Tibial nerve (tissue), 4 donors: ENCODE measurements at places on chromosomes 3 and 15. TPM values are rescaled to one million over a fixed set of nuclear protein-coding genes. Genes with fewer than 3 reads are reported as not detected.

The SCAMP5 gene
- 6.9 TPM for total RNA-seq

The UNC13C gene
- not detected for total RNA-seq

The RARRES1 gene
- 96.8 TPM for total RNA-seq

DNA sequence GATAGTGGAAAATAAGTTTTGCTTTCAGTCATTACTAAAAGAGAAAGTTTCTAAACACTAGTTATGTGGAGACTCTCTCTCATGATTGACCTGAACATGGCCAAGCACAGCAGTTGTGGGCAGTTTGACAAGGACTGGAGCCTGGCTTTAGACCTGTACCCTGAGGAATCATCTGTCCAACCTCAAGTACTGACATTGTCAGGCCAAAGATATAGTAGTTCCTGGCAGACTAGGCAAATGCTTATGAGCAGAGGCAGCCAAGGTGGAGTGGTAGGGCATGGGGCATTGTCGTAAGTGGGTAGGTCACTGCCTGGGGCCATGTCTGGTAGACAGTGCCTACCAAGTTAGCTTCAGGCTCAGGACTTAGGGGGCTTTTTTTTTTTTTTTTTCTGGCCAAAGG, 20.9 kb downstream of the PLAAT1 start:
- no peak for DNase-seq

GRCh38 chr3:51678641-51679040, 7.6 kb downstream of the TEX264 start:
- DNase-seq: no peak

GRCh38 chr15:91813924-91814323, 39.6 kb upstream of the SLCO3A1 start:
- no peak for DNase-seq

DNA sequence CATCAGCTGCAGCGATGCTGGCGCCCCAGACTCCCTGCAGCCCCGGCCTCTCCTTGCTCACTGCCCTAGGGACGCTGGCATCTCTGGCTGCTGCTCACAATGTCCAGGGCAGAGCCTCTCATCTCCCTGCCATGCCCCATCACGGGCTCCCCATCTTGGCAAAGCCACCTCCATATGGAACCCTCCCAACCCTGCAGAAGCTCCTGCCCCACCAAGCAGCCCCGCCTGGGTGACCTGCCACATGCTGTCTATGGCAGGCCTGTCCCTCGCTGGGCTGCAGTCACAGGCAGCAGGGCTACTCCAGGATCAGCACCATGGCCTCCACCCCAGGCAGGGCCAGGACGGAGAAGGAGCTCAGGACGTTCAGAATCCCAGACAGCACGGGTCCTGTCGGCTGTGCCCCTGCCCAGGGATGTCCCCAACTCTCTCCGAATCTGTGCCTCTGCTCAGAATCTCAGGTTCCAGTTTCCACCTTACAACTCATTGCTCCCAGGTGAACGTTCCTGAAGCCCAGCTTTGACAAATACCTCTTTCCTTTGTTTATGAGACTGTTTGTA, 58.4 kb downstream of the PLXNA1 start:
- DNase-seq: no peak

GRCh38 chr3:4888913-4889846, 90.1 kb upstream of the BHLHE40 start:
- no peak for DNase-seq

DNA sequence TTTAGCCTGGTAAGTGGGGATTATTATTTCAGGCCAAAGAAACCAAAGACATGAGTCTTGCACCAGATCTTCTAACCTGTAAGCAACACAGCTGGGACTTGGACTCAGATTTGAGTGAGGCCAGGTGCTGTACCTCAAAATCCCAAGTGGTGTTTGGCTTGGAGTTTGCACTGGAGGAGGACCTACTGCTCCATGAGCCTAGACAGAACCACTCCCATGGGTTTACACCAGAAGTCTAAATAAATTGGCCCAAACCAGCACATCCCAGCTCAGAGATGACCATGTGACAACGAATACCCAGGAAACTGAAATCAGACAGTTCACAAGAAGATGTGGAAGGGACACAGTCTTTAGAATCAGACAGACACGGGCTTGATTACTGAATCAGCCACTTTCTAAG, 47.5 kb downstream of the MINAR1 start:
- no peak for DNase-seq

DNA sequence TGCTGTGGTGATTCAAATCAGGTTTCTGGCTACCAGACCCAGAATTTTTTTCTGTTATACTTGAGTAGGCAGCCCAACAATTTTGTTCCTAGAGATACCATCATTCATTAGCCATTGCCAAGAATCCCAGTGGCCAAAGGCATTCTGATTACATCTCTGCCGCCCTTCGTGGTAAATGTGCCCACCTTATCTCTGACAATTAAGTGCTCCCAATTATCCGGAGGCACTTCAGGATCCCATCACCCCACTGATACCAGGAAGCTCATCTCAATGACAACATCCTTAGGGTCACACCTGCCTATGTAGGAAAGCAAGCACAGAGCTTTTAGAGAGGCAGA, 43.2 kb upstream of the RPL35A start:
- DNase-seq: no peak

DNA sequence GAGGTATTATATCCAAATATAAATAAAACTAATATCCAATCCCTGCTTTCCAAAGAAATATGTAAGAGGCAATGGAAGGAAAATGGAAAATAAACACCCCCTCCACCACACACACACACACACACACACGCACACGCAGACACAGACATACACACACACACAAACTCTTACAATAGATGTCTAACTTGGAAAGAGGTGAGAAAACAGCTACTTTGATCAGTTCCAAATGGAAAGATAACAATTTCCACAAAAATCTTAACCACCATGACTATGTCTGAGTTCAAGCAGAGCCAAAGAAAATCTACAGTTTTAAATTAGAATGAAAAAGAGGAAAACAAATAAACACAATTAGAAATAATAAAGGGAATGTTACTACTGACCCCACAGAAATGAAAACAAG, 285.3 kb upstream of the TGFBR2 start:
- DNase-seq: no peak

DNA sequence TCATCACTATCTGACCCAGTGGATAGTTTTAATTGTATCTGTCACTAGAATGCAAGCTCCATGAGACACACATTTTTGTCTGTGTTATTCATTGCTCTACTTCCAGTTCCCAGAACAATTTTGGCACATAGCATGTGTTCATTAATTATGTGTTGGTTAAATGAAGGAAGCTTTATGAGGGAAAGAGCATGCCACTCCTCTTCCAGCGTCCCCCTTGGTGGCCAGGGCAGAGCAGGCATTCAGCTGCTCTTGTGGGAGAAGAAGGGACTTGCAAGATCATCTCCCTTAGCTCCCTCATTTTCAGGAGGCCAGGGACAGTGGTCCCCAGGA, 489 bp upstream of the GALNT15 start:
- DNase-seq: no peak

DNA sequence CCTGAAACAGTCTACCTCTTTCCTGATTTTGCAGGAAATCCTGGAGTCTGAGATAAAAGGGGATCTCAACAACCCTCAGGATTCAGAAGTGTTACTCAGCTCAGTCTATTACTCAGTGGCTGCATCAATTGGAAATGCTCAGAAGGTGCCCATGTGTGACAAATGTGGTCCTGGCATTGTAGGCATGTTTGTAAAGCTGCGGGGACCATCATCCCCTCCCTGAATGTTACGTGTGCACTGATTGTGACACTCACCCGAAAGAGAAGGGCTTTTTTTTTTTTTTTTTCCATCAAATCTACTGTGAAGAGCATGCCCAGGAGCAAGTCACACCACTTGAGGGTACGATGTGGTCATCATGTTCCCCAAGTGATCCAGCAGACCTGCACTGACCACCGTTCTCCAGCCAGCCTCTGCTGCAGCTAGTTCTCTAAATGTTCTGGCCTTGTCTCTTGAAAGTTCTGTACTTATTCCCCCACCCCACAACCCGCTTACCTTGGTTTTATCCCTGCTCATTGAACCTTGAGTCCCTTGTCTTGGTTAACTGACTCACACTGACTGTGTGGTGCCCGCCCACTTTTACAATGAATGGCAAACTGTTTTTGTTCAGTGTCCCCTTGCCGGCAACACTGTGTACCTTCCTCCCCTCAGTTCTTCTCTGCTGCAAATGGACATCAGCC, 19.8 kb downstream of the ST3GAL6 start:
- no peak for DNase-seq

- DNase-seq: no peak
These were observed 67.2 kb upstream of the TGFBR2 start for GRCh38 chr3:30539206-30539605.
